Erythroblast (primary cell): ENCODE measurements at places on chromosomes 7 and 10.

DNA sequence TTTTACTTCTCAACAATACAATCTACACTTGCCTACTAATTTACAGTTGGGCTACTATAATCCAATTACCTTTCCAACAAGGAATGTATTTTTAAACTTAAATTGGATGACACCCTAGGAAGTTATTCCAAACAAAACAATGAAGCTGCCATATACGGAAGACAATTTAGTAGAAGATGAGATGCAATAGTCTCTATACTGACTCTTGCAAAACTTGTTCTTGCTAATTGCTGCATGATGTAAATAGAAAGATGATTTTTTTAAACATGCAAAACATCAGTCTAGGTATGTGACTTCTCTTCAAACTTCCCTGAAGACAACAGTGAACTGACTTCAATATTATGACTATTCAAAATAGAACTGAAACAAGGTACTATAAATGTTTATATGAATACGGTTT lies 17.6 kb downstream of the NT5C3A start:
- DNase-seq = no peak

- DNase-seq = peak; percentile 17
Measured at GRCh38 chr10:11205030-11205772, 187.5 kb downstream of the CELF2 start.

DNA sequence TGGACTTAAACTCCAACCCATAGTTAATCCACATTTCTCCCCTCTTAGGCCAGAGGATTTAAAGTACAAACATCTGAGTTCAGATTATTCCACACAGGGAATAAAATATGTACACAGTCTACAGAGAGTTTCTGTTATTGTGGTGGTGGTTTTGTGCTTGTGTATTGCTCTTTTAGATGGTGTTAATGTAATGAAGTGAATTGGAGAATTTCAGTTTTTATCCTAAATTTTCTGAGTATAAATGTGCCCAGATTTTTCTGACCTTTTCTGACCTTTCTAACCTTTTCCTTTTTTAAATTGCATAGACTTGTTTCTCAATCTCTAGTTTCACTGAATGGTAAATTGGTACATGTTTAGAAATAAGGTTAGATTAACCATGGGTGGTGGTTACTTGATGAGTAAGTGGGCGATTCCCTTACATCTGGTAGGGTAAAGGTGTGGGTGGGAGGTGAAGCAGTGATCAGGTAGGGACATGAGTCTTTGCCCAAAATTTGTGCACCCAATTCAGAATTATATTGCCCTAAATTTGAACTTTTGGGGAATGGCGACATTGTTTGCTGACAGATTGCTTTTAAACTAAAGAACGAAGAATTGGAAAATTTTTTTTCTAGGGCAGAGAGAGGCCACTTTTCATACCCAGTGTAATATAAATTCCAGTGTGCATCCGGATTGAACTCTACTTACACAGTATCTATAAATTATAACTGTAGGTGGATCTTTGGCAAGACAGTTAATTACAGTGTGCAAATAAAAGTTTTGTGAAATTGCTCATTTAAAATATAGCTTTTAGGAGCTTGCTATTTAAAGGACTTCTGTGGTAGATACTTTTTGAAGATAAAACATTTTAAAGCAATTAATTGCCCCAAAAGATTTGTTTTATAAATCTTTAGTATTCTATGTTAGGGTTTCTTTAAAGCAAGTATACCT lies 62.2 kb downstream of the ST7 start:
- peak; percentile 55 for DNase-seq

- DNase-seq = no peak
Measured at GRCh38 chr7:22051886-22052673, 106.4 kb upstream of the CDCA7L start.

- DNase-seq = peak; percentile 98
Measured at GRCh38 chr10:96586419-96587263, at the start of gene TM9SF3. Gene TM9SF3, minus strand, starts transcription at chr10:96587012. Its CDS starts 177 bp downstream, at chr10:96586835.

DNA sequence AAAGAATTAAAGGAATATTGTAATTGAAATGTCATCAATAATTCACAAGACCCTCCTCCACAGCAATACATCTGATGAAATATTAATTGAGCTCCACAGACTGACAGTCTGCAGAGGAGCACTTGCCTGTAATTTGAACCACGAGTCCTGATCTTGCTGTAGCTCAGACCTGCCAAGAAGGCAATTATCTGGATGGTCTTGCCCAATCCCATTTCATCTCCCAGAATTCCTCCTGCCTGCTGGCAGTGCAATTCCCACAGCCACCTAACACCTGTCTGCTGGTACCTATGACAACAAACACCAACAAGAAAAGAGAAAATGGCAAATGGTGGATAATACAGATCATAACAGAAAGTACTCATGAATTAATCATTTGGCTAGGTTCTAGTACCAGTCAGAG lies 38.5 kb downstream of the ERCC6 start:
- no peak for DNase-seq

- DNase-seq = no peak
Measured at GRCh38 chr10:65367706-65368105, 1558.1 kb upstream of the LRRTM3 start.

DNA sequence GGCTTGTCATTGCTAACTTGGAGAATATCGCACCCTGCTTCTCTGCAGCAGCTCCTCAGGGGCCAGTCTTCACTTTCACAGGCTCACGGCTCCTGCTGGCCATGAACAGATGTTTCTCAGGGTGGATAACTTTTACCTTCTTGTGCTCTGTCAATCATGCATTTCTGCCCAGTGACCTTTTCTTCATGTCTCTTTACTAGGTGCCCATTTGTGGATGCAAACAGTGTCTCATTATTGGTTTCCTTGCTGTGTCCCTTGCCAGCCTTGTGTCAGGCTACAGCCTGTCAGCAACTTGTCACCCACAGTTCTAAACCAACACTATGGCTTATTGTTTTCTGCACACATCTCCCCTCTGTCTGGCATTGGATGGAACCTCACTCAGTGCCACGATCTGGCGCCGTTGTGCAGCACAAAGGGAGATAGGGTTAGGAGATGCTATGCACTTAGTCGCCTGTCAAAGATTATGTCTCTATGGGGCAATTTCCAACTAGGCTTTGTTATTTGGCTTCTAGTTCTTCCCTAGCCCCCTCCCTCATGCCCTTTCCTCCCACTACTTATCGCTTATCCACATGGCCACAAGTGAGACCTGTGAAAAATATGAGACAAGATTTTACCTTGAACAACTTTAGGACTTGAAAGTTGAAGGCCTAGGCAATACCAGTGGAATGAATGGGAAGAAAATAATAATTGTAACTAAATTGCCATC lies 45.7 kb upstream of the NXPH1 start:
- DNase-seq = no peak

DNA sequence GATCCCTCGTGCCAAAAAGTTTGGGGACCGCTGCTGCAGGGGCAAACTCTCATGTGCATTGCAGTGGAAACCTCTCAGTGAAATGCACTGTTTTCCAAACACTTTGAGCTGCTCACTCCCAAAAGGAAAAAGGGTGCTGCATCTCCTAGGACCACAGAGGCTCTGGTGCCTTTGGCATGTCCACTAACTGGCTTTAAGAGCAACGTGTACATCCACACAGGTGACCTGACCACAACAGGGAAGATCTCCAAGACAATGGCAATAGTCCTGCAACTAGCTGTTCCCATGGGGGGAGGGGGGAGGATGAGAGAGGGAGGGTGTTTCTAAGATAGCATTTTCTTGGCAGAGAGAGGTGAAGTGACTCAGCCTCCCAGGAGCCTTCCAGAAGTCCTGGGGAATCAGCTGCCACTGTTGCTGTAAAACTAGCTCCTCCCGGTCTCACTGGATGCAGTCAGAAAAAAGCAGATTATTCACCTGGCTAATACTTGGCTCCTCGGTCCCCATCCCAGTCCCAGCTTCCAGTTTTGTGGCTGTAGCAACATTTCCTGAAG lies 181.7 kb downstream of the HECW1 start:
- no peak for DNase-seq

DNA sequence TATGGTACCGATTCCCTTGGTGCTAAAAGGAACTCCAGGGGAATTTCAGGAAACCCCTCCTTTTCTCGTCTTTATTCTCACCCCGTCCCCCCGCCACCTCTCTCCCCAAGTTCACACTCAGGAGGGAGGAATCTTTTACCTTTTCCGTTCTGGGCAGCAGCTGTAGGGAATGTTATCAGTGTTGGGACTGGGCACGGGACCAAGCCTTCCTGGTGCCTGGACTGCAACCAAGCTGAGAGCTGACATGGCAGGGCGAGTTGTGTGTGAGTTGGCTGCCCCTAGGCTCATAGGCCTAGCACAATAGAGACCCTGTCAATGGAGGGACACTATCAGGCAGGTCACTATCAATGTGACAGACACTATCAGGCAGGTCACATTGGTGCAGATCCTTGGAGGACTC lies 121.4 kb downstream of the TCF7L2 start:
- no peak for DNase-seq

DNA sequence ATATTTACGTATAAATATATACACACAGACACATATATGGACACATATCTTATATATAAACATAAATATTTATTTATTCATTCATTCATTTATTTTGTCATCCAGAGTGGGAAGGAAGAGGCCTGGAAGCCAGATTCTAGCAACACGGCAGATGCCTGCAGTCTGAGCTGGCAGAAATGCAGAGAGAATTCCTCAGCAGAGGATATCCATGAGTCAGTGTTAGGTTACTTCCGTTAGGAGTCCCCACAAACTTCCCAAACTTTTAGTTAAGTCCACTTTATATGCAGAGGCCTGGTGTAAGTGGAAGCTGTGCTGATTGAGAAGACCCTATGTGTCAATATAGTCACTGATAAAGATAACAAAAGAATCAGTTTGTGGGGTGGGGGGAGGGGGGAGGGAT lies 89.6 kb downstream of the PPP1R17 start:
- no peak for DNase-seq

DNA sequence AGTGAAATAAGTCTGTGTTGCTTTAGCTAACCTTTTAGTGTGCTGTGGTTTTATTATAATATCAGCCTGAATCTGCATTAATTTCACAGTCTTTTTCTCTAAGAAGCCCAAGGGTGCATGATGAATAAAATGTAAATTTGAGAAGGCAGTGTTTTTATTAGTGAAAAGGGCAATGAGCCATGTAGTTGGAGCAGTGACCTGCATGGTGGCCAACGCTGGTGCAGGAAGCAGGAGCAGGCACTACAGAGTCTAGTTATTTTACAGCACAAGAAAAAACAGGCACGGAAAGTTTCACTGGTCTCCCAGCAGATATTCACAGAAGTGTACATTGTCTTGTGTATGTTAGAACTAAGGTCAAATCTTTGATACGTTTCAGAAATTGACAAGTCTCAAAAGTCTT lies 247.8 kb downstream of the CELF2 start:
- no peak for DNase-seq

- no peak for DNase-seq
Measured at GRCh38 chr7:112254156-112254555, 47.7 kb downstream of the ZNF277 start.

DNA sequence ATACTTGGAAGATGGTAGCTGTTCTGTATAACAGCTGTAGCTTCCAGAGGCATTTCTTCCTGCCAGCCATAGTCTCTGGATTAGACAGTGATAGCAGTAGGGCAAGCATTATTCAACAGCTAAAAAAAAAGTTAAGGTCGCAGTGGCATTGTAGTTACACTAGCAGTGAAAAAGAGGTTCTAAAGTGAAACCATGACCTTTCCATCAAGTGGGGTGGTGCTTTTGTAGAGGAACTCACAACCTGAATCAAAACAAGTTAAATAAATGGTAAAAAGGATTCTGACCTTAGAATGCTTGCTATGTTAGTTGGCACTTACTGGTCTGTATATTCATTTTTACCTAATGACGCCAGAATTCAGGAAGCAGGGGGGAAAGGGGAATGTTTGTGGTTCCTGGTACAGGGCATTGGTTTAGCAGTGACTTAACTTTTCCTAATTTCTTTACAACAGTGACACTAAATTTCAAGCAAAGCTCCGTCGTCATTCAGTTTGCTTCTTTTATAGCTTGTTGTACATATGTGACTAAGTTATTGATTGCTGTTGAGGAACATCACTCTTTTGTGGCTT lies 55.0 kb downstream of the GBF1 start:
- no peak for DNase-seq

- no peak for DNase-seq
Measured at GRCh38 chr10:48653944-48654698, 30.6 kb upstream of the WDFY4 start.

DNA sequence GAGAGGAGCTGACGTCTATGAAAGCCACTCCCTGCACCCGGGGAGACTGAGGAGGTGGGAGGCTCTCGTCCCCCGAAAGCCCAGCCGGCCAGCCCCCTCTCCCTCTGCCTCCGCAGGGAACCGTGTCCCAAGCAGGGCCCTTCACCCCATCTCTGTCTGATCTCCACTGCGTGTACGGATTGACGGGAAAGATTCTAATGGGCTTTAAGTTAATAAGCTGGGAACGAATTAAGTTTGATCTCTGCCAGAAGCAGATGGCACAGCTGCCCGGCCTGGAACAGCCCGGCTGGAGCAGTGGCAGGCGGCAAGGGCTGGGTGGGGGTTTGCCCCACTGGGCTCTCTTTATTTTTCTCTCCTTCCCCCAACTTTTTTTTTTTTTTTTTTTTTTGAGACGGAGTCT lies 6.1 kb upstream of the SLC29A4 start:
- DNase-seq = no peak

DNA sequence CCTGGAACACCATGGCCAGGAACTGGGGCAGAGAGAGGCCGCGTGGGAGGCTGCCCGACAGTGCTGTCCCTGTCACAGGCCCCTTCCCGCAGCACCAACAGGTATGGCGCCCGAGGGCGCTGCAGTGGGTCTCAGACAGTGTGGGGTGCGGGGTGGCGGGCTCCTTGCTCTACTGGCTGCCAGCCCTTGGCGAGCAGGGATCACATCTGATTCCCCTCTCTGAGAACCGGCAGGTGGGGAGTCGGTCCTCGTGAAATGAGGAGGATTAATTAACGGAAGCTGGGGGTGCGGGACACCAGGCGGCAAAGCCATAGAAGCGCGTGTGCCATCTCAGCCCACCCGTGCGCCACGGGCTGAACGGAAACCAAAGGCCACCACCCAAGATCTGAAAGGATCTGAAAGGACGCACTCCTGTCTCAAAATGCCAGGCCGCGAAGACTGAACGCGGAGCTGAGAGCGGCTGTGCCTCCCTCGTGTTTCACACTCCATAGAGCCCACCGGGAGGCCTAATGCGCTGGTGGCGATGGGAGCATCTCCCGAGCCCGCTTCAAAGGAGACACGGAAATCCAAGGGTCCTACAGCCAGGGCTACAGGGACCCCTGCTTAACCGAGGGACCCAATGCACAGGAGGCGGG lies 6.8 kb downstream of the INTS1 start:
- no peak for DNase-seq

- no peak for DNase-seq
Measured at GRCh38 chr7:30116771-30117170, 18.0 kb upstream of the MTURN start.

DNA sequence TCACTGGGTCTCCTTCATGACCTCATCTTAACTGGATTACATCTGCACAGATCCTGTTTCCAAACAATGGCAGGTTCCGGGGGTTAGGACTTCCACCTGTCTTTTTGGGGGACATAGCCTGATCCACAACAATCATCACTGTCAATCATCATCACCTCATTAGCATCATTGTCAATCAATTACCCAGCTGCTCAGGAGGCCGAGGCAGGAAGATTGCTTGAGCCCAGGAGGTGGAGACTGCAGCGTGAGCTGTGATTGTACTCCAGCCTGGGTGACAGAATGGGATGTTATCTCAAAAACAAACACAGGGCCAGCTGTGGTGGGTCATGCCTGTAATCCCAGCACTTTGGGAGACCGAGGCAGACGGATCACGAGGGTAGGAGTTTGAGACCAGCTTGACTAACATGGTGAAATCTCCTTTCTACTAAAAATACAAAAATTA lies 18.7 kb downstream of the AMZ1 start:
- no peak for DNase-seq
